Posterior vena cava (tissue), 2 donors: ENCODE measurements at places on chromosomes 2 and 18. TPM values are rescaled to one million over a fixed set of nuclear protein-coding genes. Genes with fewer than 3 reads are reported as not detected.

The DTYMK gene
- total RNA-seq: 12.8 TPM

DNA sequence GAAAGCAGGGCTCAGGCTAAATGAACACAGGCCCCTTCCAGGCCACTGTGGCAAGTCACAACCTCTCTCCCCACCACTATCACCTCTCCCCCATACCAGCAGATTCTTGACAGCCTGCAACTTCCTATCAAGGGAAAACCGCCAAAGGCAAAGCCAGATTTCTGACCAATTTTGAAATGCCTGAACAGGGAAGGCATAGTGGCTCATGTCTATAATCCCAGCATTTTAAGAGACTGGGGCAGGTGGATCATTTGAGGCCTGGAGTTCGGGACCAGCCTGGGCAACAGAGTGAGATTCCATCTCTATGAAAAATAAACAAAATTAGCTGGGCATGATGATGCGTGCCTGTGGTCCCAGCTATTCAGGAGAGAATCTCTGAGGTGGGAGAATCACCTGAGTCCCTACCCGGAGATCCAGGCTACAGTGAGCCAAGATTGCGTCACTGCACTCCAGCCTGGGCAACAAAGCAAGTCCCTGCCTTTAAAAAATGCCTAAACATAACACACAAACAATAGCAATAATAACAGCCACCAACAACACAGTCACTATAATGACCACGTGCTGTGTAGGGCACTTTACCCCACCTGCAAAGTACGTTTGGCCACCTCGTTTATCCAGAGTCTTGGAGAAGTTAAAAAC, 75.5 kb upstream of the GLI2 start:
- no peak for DNase-seq

DNA sequence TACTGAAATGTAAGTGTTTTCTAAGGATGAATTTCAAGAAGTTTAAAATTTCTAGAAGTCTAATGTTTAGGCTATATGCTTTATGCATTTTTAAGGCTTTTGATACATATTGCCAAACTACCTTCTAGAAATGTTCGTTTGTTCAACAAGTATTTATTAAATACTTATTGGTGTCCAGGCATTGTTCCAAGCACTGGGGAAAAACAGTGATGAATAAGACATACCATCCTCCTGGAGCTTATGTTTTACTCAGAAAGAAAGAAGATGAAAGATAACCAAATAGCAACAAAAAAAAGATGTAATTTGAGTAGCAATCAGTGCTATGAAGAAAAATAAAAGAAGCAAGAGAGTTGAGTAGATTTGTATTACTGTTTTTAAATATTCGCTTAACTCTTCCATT, 692.9 kb downstream of the SLC4A3 start:
- no peak for DNase-seq

The DSC3 gene
- total RNA-seq: 0.43 TPM

The SLC5A7 gene
- total RNA-seq: 0.05 TPM

DNA sequence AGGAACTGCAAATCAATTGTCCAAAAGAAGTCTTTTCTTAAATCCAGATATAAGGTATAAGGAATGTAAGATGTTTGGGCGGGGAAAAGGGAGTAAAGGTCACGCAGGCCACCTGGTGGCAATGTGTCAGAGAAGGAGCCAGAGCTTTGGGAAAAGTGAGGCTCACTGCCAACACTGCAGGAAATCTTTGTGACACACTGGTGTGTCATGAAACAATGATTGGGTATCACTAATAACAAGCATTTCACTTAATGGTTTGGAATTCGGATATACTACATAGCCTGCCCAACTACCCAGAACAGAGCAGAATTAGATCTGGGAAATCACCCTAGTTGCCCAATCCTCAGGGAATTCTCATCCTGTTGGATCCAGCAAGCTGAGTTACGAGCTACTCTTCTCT, 61.0 kb downstream of the RBMS1 start:
- DNase-seq: no peak

DNA sequence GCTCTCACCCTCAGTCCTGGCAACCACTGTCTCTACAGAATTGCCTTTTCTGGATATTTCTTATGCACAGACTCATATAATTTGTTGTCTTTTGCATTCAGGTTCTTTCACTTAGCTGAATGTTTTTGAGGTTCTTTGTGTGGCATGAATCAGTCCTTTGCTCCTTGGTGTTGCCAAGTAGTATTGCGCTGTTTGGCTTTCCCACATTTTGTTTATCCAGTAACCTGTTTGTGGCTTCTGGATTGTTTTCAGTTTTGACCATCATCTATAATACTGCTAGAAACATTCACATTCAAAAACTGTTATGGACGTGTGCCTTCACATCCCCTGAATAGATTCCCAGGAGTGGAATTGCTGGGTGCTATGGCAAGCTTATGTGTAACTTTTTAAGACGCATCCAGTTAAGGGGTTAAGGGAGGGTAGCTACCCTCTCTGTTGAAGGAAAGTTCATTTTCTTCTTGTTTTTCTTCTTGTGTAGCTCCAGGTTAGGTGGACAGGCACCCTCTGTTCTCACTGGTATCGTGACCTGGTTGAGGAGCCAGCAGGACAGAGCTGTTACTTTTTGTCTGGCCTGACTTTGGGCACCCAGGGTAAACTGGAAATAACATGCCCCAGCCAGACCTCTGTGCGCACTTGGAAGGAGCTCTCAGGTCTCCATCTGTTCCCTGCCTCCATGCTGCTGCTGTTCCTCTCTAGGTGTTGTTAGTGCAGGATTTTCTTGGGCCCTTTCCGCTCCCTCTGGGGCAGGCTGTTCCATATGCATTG, 29.6 kb downstream of the ARHGAP25 start:
- DNase-seq: no peak

GRCh38 chr2:1806254-1806653, 61.9 kb upstream of the PXDN start:
- peak; percentile 56 for DNase-seq

DNA sequence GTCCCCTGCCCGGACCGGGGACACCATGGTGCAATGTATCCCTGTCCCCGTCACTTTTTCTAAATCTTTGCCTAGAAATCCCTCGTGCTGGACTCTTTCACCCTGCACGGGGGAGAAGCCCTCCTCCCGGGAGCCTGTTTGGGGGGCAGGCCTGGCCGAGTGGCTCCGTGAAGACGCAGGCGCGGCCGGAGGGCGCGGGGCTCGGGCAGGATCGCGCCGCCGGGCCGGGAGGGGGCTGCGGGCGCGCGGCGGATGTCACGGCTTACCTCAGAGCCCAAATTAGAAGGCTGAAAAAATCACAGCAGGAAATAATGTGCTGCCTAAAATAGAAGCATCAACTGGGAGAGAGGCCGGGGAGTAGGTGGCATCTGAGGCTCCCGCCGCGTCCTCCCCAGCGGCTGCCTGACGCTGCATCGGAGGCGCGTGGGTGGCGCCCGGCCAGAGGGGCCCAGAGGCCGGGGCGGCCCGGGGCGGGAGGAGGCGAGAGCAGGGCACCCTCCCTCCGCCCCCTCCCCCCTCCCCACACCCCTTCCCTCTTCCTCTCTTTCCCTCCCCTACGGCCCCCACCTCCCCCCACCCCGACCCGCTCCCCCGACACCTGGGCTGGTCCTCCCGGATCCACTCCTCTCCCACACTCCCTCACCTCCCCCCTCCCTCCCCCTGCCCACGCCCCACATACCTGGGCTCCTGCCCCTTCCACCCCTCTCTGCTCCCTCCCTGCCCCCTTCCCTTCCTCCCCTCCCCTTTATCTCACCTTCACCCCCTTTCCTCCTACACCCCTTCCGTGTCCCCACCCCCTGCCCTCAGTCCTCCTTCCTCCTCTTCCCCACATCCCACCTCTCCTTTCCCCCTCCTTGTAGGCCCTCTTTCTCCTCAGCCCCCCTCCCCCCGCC, 51.9 kb downstream of the SLC4A1AP start:
- DNase-seq: peak; percentile 89

The ACADL gene
- 5.0 TPM for total RNA-seq

DNA sequence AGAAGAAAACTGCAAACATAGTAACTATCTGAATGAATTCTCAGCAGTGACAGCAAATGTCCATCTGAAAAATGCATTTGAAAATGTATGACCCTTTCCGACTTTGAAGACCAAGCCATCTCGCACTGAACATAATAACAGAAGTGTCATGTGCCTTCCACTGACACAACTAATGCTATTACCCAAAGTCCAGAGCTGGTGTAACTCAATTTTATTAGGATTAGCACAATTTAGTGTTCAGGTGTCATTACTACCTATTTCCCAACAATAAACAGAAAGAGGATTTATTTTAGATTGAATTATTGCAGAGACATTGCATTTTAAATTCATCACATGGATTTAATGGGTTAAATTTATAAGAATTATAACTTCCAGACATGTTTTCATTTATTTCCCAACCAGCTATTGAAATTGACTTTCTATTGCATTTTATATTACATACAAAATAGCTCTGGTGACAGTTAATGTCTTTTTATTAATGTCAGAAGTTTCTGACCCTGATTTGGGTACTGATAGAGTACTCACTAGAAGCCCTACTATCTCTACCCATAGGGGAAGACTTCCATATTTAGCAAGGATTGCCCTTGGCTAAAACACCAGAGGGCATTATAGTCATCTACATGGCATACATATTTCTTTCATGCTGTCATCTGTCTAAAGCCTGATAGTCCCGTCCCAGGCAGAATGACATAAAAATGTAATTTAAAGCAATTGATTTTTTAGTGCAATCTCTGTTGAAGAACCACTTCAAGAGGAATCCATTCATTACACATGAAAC, 7.0 kb upstream of the STK39 start:
- DNase-seq: no peak

The CDH7 gene
- not detected for total RNA-seq

- no peak for DNase-seq
Measured at GRCh38 chr2:3209258-3209657, 168.4 kb downstream of the EIPR1 start.

DNA sequence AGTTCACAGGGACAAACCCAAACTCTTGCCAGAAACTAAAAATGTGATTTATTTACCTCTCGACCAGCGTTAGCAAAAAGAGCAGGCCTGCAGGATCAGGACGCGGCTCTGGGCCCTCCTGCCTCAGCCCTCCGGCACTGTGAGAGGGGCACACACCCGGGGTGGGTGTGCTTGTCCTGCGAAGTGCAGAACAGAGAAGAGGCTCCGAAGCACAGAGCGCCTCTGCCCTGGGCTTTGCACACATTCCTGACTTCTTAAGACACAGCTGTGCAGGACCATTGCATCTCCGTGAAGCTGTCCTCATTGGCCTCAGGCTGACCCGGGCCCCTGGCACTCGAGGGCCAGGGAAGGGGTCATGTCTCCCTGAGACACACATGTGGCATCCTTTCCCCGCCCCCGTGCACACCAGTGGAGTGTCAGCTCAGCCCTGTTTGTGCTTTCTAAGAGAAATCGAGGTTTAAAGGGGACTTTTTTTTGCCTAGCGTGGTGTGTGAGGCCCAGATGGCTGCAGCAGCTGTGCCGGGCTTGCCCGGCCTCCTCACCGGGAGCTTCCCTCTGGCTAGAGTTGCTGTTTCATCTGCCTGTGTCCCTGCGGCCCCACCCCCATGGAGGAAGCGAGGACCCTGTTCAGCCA, 9.9 kb upstream of the NFATC1 start:
- peak; percentile 60 for DNase-seq

- DNase-seq: no peak
Measured at GRCh38 chr18:74068296-74068695, 79.3 kb downstream of the FBXO15 start.

DNA sequence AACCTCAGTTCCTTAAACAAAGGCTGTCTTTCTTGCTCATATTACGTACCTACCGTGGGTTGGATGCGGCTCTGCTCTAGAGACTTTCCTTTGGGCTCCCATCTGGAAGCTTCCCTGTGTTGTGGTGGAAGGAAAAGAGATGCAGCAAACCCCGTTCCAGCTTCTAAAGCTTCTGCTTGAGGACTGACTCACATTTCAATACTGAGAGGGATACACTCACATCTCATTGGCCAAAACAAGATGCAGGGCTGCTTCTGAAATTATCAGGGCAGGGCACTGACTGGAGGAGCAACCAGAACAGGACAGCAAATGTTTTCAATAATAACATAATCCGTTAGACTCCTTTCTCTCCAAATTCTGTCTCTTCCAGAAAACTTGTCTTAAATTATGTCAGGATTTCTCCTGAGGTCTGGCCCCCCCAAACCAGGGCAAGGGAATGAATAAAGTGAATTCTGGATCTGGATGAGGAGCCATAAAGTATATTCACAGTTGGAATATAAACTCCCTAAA, 4.5 kb upstream of the MYO5B start:
- DNase-seq: no peak

DNA sequence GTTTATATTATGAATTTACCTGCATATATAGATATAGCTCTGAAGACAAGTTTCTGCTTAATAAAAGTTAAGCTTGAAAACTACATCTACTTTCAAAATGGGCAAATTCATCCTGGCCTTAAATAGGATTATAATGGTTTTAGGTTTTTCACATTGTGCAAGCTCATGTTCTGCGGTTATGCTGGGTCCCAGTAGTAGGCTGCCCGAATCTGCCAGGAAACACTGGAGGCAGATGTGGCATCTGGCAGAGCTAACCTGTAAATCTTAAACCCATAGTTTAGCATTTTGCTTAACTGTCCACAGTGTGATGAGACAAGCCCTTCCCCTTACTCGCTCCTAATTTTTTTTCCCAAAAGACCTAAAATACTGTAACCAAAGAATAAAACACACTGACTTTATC, 234.2 kb downstream of the TCF4 start:
- no peak for DNase-seq
